NCI-H1092 treated with DMSO at 0.1 percent for 48 hours (cell line): ENCODE measurements at places on chromosomes 1 and 21.
A peak's percentile ranks its signal among the peaks of the same experiment; 100 is the strongest.

DNA sequence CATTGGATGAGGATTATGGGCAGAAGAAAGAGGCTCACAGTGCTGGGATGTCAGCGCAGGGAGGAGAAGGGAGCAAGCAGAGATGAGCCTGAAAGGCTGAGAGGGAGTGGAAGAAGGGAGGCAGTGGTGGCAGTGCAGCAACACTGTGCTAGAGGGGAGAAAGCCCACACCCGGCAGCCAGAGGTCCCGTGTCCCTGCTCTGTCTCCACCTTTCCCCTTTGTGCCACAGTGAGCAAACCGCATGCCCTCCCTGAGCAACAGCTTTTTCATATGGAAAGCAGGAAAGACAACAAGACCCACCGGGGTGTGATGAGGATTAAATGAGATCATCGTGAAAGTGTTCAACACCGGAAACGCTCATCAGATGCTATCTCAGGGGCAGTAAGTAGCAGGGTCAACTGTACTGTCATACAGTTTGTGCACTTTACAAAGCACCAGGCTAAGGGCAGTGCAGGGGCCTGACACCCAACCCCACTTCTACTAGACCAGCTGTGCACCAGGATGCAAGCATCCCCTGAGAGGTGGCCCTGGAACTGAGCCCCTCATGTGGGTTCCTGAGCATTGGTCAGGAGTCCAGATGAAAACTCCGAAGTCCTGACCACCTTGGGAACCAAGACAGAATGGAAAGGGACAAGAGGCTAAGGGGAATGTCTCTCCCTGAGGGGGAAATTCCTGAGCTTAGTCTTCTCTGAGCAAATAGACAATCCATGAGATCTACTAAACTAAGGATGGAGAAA, 9.1 kb downstream of the NHLH1 start:
- DNase-seq, result no peak

- DNase-seq, result peak; percentile 89
Observed at GRCh38 chr1:248858096-248858890, 592 bp downstream of the ZNF692 start.

- DNase-seq, result peak; percentile 36
Observed at GRCh38 chr1:3069491-3070308, 697 bp downstream of the PRDM16 start.

DNA sequence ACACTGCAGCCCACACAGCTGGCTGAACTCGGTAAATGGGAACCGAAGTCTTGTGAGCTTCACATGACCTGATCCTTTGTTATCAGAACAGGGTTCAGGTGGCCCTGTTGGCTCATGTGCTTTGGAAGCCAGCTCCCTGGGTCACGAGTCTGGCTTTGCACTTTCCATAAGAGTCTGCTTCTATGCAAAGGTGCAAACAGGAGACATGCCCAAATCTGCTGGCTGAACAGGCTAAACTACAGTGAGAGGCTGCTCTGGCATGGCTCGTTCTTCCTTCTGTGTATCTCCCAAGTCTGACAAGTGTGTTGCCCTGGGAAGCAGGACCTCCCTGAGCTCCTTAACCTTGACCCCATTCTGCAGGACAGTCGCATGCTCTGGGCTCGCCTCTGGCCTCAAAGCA, 549.6 kb downstream of the KIF26B start:
- DNase-seq, result no peak

DNA sequence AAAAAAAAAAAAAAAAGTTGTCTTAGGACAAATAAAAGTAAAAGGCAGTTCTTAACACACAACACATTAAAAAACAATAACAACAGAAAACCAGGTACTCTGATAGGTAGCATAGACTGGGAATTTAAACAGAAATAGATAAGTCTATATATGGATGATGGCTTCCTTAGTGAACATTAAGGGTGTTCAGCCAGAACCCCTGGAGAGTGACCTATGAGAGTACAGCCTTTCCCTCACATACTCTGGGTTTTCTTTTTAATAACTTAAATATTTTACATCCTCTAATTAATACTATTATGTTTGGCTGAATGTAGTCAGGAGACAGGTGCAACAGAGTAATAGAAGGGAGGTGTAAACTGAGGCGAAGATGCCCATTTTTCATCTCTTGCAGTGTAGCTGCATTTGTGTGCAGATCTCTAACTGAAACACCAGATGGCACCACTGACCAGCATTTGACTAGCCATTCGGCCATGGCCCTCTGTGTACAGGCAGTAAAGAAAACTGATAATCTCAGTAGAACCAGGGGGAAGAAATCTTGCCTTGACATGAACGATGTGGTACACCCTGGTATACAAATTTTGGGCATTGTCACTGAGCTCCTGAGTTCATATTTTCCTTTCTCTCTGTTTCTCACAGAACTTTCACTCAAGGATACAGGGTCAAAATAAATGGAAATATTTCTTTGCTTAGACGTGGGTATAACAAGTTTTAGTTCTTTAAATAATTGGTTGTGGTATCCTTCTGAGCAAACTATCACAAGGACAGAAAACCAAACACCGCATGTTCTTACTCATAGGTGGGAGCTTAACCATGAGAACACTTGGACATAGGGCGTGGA, 7.6 kb downstream of the TTF2 start:
- peak; percentile 62 for DNase-seq

DNA sequence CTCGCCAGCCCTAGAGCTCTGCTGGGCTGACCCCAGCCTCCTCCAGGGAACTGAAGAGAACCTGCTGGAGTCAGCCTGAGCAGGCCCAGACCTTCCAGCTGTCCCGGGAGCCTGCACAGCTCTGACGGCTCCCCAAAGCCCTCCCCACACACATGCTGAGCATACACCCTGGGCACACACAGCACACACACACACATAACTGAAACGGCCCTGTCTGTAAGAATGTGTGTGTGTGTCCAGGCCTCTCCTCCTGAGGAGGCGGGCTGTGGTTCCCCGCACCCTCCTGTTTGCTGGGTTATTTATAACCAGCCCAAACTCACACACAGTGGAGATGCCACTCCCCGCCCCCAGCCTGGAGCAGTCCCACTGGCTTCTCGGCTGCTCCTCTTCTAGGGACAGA, 20.2 kb downstream of the SDC3 start:
- DNase-seq, result no peak

DNA sequence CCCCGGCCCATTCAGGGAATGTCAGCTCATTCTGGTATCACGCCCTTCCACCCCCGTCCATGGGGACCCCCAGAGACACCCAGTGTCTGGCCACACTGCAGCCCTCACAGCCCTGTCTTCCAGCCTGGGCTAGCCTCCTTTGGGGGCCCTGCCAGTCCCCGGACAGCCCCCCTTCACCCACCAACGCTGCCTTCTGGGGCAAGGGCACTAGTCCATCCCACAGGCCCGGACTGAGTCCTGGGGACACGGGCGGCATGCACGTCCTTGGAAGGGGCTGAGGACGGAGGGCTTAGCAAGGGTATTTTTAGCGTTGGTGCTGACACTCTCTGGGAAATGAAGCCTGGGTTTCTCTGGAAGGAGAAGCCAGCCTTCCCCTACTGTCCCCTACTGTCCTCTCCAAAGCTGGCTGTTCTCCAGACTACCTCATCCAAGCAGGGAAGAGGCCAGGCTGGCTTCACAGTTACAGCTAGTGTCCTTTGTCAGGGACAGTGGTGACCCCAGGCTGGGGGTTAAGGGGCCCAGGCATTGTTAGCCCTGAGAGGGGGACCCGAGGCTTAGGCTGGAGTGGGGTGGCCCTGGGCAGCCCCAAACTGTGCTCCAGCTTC, 39.5 kb downstream of the COQ8A start:
- peak; percentile 35 for DNase-seq

- no peak for DNase-seq
Observed at GRCh38 chr1:119324198-119324597, 44.4 kb upstream of the HAO2 start.

- peak; percentile 95 for DNase-seq
Observed at GRCh38 chr1:163069142-163069541, at the start of gene RGS4. Gene RGS4 (plus strand): TSS chr1:163069361. CDS start chr1:163069485, 124 bp downstream.

- no peak for DNase-seq
Observed at GRCh38 chr1:26706315-26706714, 10.5 kb downstream of the ARID1A start.

- DNase-seq, result no peak
Observed at GRCh38 chr1:54507033-54507870, 40.8 kb upstream of the ACOT11 start.

GRCh38 chr21:26840201-26840600, 5.0 kb downstream of the ADAMTS1 start:
- no peak for DNase-seq

DNA sequence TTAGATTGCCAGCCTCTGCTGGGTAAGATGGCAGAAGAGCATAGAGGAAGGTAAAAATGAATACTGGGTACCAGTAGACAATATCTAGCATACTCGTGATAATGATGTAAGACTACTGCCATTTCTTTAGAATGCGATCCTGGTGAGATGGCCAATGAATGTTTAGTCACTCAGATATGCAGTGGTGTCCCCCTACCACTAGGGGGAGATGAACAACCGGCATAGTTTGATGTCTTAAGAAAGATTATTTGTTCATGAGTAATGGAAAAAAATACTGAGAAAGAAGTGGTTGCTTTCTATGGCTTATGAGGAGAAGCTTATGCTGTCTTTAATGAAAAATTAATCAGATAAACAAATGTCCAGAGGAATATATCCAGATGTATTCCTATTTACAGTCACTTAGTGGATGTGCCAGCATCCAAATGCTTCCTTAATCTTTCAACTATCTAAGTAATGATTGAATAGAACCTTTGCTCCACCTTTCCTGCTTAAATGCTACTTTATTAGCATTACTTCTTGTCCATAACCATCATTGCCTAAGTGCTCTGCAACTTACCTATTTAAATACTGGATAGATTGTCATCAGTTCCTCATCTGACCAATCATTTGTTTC, 256.6 kb downstream of the ST6GALNAC3 start:
- peak; percentile 43 for DNase-seq

DNA sequence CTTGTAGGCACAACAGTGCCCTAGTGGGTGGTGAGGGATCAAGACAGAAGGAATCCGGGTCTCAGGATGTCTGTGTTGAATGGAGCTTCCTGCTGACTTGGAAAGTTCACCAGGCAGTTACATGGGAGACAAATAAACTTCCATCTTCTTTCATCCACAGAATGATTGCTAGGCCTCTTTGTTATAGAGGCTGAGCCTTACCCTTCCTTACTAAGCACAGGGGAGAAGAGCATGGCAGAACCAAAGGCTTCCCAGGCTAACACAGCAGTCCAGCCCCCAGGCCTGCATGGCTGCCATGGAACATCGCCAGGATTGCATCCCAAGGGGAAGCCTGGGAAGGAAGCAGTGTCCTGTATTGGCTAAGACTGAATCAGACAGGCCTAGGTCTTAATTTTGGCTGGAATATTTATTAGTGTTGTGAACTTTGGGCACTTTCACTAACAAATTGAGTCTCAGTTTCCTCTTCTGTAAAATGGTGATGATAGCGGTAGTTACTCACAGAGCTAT, 18.7 kb downstream of the HEYL start:
- no peak for DNase-seq

GRCh38 chr1:172969611-172970010, 81.1 kb downstream of the TNFSF18 start:
- no peak for DNase-seq

DNA sequence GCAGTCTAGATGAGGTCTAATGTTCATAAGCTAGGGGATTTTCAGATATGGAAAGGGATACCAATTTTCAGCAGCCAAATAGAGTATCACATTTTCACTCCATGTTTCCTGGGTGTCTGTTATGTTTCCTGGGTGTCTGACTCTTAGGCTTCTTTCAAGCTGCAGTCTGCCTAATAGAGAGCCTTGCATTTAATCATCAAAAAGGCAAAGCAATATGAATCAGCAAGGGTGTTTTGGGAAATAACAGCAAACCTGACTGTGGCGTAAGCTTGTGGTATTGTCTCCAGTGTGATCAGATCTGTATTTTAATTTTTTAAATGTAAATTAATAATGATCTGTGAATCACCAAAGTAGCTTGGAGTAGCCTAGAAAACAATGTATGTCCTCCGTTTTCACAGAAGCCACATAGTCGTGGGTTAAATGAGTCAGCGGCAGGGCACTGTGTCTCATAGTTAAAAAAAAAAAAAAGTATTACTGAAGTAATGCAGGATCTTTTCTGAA, 10.4 kb downstream of the LGALS8 start:
- DNase-seq, result no peak

GRCh38 chr1:185998391-185998790, 264.2 kb downstream of the HMCN1 start:
- DNase-seq, result no peak

DNA sequence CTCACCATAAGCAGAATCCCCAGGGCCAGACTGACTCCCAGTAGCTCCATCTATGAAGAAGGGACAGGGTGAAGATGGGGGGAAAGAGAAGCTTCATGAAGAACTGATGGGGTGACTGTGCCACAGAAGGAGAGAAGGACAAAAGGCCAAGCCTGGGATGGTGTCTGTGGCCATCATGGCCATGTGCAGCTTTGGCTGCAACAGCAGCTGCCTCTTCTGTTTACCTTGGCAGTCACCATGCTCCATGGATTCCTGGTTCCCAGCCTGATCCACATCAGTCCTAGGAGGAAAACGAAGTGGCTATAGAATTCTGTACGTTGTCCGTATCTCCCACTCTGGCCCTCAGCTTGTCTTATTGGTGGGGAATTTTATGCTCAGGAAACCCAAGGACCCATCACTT, 12.0 kb downstream of the SEMA6C start:
- peak; percentile 4 for DNase-seq

DNA sequence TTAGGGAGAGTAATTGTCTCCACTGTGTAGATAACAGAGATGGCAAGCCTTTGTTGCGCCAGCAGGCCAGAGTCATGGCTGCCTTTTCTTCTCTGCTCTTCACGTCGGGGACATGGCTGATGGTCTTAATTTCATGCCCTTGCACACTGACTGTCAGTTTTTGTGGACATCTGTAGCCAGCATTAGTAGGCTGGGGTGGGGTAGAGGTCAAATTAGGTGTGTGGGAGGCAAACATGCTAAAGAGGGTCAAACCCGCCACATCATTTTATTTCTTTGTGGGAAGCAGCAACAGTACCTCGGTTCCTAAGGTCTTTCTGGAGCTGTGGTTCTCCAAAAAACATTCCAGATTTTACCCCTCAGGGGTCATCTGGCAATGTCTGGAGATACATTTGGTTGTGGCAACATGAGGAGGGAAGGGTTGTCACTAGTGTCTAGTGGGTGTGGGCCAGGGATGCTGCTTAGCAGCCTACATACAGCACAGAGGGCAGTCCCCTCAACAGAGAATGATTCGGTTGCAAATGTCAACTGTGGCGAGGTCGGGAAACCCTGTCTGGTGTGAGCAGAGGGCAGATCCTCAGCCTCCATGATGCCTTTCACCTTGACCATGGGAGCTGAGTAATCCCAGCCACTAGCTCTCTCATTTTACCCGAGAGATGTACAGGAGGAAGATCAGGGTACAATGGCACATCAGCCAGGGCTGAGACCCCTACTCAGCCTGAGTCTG, 14.7 kb downstream of the RUNX1 start:
- DNase-seq, result no peak

DNA sequence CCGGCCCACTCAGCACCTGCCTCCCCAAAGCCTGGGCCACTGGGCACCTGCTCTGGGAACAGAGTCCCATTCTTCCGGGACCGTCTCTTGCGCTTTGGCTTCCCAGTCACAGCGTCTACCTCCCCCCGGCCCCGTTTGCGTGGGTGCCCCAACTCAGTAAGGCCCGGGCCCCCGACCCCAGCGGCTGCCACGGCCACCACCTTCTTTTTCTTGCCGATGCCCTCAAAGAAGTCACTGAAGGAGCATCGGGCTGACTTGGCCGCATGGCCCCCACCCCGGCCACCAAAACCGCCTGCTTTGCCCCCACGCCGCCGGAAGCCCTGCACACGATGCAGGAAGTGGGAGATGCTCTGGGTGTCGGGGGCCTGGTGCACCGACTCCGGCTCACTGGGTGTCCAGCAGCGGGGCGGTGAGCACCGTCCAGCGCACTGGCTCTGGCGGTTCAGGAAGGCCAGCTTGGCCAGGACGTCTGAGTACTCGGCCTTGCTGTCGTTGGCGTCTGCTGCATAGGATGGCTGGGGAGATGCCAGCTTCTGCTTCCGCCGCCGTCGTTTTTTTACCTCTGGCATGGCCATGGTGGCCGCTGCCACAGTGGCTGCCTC, 54.0 kb downstream of the AHDC1 start:
- no peak for DNase-seq
